Karpas-422 (cell line): ENCODE measurements at places on chromosomes 4 and X.

DNA sequence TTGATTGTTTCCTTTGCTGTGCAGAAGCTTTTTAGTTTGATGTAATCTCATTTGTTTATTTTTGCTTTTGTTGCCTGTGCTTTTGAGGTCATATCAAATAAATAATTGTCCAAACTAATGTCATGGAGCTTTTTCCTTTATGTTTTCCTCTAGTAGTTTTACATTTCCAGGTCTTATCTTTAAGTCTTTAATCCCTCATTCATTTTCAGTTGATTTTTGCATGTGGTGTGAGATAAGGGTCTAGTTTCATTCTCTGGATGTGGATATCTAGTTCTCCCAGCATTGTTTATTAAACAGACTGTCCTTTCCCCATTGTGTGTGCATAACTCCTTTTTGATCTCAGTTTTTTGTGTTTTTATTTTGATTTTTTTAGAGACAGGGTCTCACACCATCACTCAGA is 179.1 kb upstream of the STK26 start:
- DNase-seq, result no peak

- DNase-seq, result no peak
These were observed 57.0 kb downstream of the XAGE2 start for GRCh38 chrX:52425775-52426174.

- DNase-seq, result peak; percentile 61
These were observed 20.5 kb upstream of the WDR44 start for GRCh38 chrX:118325453-118325852.

- no peak for DNase-seq
These were observed 31.0 kb downstream of the SRPX start for GRCh38 chrX:38189431-38190250.
